Activated CD4-positive, alpha-beta T cell treated with anti-CD3 and anti-CD28 coated beads, Interleukin-2, amount 10 ng/mL, durations not matched to agents 7 days and 5 days (primary cell): ENCODE measurements at places on chromosomes 12 and 14. TPM values are rescaled to one million over a fixed set of nuclear protein-coding genes. Genes with fewer than 3 reads are reported as not detected.
A peak's percentile ranks its signal among the peaks of the same experiment; 100 is the strongest.

The CCDC184 gene
- total RNA-seq = 0.22 TPM

The RPL36AL gene
- total RNA-seq = 249 TPM

The SAV1 gene
- 3.9 TPM for total RNA-seq

The GXYLT1 gene
- total RNA-seq = 10.2 TPM

The RNASE12 gene
- not detected for total RNA-seq

The KCNA5 gene
- not detected for total RNA-seq

The KCNH3 gene
- total RNA-seq = 1.9 TPM

The DEPDC4 gene
- total RNA-seq = 1.4 TPM

The ACOT4 gene
- total RNA-seq = 1.6 TPM

The CCDC38 gene
- total RNA-seq = not detected

GRCh38 chr12:52347016-52347415 is 20.3 kb downstream of the KRT85 start:
- DNase-seq = no peak

DNA sequence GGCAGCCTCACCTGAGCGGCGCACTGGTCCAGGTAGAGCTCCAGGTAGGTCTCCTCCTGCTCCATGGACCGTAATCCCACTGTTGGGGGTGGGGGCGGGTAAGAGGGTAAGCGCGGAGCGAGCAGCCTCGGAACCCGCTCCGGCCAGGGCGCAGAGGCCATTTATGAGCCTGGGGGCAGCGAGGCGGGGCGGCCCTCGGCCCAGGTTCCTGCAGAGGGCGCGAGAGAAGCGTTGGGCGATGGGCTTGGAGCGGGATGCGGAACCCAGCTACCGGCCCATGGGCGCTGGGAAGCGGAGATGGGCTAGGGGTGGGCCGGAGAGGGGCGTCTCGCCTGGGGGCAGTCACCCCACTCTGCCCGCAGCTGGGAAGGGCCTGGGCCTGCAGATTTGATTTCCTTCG is at the start of gene TBPL2:
TSS of gene TBPL2 (minus strand) at position 232 of the 400 bp plus-strand sequence. CDS start at position 65, 167 bp downstream.
- no peak for DNase-seq

DNA sequence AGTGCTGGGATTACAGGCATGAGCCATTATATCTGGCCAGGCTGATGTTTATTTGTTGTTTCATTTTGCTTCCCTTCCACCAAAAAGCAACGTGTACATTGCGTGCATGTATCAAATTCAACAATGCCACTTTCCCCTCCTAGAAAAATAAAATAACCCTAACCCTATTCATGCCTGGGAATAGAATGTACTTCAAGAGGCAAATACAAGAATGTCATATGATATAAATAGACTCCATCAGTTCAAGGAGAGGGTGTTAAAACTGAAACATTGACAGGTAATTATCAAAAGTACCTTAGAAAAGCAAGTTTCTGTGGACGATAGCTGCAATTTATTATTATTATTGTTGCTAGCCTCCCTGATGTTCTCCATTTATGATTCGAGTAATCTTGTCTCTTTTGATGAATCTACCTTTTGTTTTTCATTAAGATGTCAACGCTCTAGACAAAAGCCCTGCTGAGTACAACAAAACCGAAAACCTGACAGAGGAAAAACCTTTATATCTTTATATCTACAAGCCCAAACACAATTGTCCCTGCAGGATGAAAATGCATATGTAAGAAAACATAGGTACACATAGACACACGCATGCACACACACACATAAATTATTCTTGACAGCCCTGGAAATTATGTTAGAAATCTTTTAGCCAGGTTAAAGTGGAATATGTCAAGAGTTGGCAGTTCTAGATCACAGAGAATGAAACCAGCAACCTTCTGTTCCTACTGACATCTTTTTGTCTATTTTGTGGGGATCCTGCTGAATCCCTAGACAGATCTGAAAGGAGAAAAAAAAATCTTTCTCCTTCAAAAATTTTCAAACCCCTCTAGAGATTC is 98.9 kb downstream of the BTG1 start:
- no peak for DNase-seq

- DNase-seq = no peak
Observed at GRCh38 chr12:109568486-109568885, 4.8 kb downstream of the MMAB start.

DNA sequence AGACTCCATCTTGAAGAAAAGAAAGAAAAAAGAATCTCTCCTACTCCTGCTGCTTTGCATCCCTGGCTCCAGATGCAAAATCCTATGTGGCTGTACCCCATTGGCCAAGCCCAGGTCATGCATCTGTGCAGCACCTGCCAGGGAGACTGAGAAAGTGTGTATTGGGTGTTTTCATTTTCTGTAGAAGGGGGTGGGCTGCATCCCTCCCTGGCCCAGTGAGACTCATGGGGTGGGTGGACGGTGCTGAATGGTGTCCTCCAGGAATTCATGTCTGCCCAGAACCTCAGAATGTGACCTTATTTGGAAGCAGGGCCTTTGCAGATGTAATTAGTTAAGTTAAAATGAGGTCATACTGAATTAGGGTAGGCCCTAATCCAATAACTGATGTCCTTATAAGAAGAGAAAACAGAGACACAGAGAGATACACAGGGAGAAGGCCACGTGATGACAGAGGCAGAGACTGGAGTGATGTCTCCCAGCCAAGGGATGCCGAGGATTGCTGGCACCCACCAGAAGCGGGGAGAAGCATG is 23.2 kb downstream of the MOAP1 start:
- no peak for DNase-seq

DNA sequence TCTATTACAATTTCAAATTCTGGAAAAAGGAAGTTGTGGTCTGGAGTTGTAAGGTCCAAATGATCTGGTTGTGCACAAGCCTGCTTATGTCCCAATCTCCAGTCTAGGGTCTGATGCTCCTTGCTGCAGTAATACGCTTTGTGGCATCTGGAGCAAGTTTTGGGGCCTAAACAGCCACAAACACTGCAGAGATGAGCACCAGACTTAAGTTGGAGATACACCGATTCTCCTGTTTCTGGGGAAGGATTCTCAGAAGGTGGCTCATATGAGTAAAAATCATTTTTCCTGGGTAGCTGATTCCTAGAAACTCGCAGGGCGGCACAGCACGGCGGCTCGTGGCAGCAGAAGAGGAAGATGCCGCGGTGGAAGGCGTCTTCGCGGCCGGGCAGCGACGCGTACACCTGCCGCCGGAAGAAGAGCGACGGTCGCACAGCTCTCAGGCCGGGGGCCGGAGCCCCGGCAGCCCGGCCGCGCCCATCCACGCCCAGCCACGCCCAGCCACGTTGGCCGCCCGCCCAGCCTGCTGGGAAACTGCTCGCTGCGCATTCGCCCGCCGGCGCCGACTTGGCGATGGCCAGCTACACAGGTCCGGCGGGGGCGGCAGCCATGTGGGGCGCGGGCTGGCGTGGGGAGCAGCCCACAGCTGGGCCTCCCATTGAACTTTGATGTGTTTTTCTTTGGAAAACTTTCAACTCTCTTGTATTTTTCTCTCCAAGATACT is 129.0 kb downstream of the ASCL4 start:
- peak; percentile 46 for DNase-seq

DNA sequence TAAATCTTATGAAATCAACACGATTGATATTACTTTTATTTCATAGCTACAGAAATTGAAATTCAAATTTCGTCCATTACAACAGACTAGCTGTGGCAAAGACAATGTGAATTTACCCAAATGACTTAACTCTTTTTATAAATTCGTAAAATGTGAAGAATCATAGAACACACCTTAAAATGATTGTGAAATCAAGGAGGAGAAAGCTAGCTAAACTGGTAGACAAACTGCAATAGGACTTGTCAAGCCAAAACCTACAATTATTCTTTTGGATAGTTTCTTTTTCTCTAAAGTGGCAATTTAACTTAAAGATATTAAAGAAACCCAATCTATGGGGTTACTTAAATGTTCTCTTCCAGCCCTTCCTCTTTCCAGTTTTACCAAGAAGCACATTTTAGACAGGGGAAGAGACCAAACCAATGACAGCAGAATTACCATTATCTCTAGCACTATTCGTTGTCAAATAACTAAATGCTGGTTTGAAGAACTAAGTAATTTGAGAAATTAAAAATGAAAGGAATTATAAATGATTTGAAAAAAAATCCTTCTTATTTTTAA is 807 bp upstream of the SLC16A7 start:
- DNase-seq = no peak

GRCh38 chr14:65210118-65210821 is 108.0 kb upstream of the MAX start:
- DNase-seq = peak; percentile 21

DNA sequence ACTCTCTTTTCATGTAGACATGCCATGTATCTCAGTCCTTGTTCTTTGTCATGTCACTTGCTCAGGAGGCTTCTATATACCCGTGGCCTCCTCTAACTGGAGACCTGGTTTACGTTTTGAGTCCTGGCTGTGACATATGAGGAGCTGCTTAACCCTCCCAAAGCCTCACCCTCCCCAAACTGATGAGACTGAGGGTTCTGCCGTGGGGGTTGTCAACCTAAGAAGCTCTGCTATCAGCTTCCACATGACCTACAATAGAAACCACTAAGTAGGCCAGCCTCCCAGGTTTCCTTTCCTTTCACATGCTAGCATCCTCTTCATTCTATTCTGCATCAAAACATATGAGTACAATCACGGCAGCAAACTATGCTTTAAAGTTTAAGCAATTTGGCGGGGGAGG is 76.8 kb upstream of the WSCD2 start:
- no peak for DNase-seq

DNA sequence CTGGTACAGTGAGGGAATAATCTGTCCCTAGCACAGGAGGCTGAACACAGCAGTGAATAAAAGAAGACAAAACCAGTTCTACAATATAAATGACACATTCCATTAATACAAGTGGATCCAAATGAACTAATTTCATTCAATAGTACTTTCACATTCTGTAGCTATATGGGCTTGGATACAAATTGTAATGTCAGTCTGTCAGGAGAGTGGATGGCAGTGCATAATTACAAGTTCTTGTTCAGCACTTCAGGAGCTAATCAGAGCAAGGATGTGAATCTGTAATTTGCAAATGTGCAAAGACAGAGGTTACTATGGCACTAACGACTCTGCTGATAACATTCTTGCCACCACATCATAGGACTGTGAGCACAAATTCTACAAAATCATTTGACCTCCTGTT is 697.9 kb downstream of the DIO2 start:
- no peak for DNase-seq

DNA sequence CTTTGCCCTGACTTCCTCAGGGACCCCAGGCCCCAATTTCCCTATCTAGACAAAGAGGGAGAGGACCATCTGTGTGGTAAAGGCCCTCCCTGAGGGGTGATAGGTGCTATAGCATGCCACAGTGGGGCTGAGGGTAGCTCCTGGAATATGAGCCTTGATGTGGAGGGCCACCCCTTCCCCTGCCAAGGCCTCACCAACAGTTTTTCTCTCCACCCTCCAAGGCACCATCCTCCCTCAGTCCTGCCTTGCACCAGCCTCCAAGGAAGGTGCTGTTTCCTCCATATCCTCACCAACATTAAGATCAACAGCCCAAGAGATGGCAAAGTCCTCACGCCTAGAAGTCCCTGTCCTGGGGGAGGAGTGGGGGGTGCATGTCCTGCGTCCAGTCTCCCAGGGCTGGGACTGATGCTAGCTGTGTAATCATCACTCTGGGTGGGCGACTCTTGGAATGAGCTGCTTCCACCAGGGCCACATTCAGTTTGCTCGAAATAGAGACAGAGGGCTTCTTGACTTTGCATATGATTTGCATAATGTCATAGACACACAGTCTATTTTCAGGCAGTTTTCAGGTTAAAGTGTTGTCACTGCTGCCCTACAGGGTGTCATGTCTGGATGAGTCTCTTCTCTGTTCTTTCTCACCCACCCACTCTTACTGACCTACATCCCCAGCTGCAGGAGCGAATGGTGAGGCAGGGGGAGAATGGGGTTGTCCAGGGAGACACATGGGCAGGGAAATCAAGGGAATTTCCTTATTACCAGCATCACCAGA is 17.4 kb downstream of the ACVRL1 start:
- no peak for DNase-seq

DNA sequence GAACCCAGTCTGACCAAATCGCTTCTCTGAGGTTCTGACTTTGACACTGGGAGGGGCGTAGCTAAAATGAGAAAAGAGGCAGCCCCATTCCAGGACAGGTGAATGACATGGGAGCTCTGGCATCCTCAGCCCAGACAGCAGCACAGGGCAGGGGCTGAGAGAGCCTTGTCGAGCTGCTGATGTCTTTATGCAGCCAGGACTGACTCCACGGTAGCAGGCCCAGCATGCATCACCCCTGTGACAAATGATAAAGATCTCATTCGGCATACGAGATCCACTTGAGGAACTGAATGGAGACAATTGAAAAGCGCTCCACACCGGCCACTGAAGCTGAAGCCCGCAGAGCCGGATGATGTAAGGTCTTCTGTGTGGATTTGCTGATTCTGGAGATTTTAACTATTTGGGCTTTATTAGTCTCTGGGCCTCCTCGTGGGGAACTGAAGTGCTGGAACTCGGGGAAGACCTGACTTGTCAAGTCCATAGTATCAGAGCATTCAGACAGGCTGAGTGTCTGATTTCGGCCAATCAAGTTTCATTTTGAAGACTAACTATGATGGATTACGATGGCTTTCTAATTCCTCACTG is 56.9 kb upstream of the MAP1LC3B2 start:
- no peak for DNase-seq

GRCh38 chr12:50315803-50316202 is 32.5 kb upstream of the LIMA1 start:
- no peak for DNase-seq

- DNase-seq = no peak
Observed at GRCh38 chr12:117202556-117202955, 12.3 kb upstream of the FBXO21 start.

DNA sequence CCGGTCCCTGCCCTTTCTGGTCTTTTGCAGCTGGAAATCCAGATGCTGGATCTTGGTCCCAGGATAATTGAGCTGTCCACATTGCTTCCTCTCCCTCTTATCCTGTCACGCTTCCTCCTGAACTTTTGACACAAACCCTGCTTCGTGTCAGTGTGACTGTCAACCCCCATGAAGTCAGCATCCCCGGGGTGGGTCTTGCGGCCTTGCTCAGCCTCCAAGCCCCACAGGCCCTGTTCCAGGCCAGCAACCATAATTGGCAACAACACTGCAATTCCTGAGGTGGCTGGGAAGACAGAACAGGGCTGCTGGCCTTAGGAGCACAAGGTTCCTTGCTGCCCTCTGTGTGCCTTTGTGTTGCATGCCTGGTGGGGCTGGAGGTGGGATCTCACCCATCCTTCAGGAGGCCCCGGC is 74.9 kb downstream of the NTF3 start:
- DNase-seq = no peak

- no peak for DNase-seq
Observed at GRCh38 chr12:70260646-70261045, 17.4 kb downstream of the CNOT2 start.

- no peak for DNase-seq
Observed at GRCh38 chr14:103684471-103684870, 30.8 kb downstream of the XRCC3 start.

DNA sequence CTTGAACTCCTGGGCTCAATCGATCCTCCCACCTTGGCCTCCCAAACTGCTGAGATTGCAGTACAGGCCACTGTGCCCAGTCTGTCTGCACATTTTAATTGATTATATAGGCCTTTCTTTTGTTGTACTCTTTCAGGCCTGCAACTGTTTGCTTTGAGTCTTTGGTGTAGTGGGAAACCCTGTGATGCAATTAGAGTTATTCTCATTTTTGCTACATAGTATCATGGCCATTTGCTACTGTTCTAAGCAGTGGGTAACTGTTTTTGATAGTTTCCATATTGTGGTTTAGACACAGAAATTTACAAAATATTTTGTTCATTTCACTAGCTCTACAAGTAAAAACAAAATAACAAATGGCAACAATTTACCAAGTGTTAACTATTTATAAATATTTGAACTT is 6.3 kb upstream of the TUBA1B start:
- DNase-seq = no peak

GRCh38 chr14:25056688-25057078 is 6.7 kb upstream of the STXBP6 start:
- DNase-seq = no peak
